OCI-LY7 (cell line): ENCODE measurements at places on chromosomes 3 and 15.

- DNase-seq = no peak
Observed at GRCh38 chr15:35657679-35658311, 111.8 kb upstream of the DPH6 start.

GRCh38 chr3:105518806-105519418 lies 152.2 kb downstream of the ALCAM start:
- DNase-seq = peak; percentile 71

GRCh38 chr3:126751611-126752302 lies 47.7 kb downstream of the CHCHD6 start:
- no peak for DNase-seq

DNA sequence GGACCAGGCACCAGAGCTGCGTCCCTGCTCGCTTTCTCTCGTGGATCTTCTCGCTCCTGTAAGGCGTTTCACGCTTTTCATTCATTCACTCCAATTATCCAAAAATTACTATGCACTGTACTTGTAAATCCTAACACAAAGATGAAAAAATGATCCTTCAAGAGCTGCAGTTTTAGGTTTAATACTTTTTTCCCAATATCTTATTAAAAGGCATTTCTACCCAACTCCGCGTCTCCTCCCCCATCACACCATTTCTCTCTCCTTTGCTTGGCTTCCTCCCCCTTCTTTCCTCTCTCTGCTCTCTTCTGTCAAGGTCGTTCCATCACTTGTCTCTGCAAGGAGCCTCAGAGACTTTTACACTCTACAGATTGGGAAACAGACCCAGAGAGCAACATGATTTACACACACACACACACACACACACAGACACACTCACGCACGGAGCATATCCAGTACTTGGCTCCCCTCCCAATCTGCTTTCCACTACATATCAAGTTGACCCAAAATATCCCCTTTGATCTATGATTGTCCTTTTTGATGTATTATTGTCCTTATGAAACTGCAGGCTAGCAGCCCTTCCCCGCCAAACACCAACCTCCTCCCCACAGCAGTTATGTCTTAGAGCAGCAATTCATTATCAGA lies 479 bp upstream of the CLDN1 start:
- no peak for DNase-seq

- no peak for DNase-seq
Observed at GRCh38 chr15:85274315-85275050, 105.9 kb upstream of the AKAP13 start.

DNA sequence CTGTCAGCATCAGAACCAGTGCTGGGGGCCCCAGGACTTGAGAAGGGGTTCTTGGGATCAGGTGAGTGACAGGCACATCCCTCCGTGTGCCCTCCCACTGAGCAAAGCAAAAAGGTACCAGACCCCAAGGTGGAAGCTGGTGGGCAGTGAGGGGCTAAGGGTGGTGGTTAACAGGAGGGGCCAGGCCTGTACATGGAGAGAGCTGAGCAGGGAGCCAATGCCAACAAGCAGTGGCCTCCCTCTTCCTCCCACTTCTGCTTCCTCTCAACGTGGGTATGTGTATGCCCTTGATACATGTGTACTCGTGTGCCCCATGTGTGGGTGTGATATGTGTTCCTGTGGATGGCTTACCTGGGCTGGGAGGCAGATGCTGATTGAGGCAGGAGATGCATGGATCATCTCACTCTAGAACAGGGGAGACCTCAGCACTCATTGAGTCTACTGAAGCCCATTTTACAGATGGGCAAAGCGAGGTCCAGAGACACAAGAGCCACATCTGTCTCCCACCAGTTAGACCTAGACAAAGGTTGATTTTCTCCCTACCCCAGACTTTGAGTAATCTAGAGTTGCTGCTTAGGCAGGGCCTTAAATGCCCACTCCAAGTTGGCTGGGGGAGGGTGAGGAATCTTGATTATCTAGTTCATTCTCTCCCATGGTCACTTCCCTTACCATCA lies 945 bp downstream of the VIPR1 start:
- DNase-seq = no peak

GRCh38 chr3:9398700-9399336 lies 1.4 kb downstream of the SETD5 start:
- DNase-seq = peak; percentile 44

- no peak for DNase-seq
Observed at GRCh38 chr15:93360318-93360717, 271.3 kb upstream of the RGMA start.

- DNase-seq = no peak
Observed at GRCh38 chr15:95368191-95368590, 962.3 kb upstream of the NR2F2 start.

DNA sequence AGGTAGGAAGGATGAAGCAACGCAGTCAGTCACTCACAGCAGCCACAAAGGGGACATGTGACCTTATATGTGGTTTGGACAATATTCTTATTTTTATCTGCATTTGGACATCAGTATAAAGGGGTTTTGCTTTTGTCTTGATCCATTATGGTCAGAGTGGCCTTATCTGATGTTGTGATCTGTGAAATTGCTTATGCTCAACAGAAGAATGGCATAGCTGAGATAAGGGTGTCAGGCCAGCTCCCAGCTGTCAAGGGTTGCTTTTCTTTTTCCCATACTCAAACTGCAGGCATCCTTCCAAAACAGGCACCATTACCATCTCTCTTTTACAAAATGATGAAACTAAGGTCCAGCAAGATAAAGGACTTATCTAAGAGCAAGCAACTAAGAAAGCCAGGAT lies 28.1 kb downstream of the DCLK3 start:
- no peak for DNase-seq

- peak; percentile 37 for DNase-seq
Observed at GRCh38 chr3:15470261-15470660, 42.9 kb downstream of the EAF1 start.

DNA sequence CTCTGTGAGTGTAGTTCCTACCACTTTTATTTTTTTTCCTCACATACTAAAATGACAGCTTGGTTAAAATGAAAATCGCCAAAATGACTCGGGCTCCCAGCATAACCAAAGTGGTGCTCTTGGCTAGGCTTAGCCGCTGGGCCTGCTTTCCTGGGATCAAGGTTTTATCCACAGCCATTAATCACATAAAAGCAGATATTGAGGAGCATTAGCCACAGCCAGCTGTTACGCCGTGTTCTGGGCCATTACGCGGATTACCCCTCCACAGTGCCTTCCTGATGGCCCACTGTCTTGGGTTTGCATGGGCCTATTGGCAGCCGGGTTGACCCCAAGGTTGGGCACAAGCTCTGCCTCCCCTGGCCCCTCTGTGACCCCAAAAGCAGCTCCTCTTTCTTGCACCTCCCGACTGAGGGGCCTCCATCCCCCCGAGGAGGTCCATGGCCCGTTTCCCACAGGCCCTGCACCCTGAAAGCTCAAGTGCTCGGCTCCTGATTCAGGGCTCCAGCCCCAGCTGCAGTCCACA lies 30.4 kb upstream of the TRPM1 start:
- DNase-seq = no peak

DNA sequence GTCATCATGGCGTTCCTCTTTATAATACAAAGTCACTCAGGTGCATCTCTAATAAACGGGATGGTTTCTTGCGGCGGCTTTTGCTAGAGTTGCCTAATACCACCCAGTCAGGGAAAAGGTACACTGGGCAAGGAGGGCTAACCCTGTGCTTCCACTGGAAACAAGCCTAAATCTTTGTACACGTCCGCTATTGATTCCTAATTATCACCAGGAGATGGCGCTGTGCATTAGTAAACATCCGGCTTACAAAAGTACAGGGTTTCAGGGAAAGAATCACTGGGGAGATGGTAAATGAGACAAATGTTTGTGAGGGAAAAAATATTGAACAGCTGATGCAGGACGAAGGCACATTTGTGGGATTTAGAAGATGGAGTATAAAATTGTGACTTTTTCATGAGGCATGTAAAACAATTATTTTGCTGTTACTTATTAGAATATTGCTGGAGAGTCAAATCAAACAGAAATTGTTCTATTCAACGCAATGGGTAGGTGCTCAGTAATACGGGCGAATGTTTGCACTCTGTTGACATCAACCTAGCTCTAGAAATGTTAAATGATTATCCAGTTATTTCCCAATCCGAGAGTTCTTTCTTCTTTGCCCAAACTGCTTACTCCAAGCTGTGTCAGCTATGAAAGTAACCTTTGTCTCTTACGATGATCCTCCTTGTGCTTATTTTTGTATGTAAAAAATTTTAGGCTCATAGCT lies 50.6 kb downstream of the GMNC start:
- peak; percentile 69 for DNase-seq

DNA sequence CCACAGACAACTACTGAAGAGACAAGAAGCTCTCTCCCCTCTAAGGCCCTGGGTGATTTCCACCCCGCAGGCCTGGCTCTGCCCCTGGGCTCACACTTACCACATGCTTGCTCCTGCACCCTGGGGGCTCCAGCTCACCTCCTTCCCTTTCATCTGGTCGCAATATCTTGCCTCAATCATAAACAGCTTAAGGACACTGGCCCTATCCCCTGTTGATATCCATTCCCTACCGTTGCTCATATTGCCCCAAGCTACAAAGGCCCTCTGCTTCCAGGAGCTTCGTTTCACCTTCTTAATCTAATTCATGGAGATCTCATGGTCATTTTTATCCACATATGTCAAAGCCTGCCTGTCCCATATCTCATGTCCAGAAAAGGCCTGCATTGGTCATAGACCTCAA lies 46.0 kb upstream of the TSEN2 start:
- no peak for DNase-seq

DNA sequence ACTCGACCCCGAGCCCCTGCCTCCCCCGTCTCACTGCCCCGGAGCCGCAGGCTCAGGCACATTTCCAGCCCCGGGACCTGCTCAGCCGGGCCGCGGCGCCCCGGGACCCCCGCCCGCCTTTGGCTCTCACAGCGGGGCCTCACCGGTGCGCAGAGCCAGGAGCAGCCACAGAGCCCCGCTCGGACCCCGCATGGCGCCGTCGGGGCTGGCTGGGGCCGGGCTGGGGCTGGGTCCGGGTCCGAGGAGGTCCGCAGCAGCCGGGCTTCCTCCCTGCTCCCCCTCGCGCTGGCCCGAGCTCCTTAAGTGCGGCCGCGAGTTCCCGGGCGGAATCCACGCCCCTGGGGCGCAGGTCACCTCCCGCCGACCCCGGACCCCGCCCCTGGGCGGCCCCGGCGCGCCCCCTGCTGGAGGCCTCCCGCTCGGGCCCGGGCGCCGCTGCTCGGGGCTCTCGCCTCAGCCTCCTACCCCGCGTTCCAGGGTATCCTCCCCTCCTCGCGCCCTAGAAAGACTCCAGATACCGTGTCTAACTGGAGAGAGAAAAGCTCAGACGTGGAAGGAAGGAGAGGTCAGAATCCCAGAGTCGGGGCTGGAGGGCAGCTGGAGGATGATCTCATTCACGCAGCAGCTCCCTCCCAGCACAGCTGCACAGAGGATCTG lies at the start of gene MELTF:
TSS of gene MELTF (minus strand) at position 307 of the 657 bp plus-strand sequence. CDS start at position 192, 115 bp downstream.
- peak; percentile 83 for DNase-seq

- no peak for DNase-seq
Observed at GRCh38 chr15:36571301-36571700, 8.1 kb upstream of the CDIN1 start.

GRCh38 chr15:101618076-101618475 lies 34.1 kb downstream of the TM2D3 start:
- DNase-seq = no peak

- no peak for DNase-seq
Observed at GRCh38 chr15:34802803-34803750, 7.7 kb upstream of the ACTC1 start.

- peak; percentile 53 for DNase-seq
Observed at GRCh38 chr15:70320482-70320881, 222.8 kb upstream of the TLE3 start.

DNA sequence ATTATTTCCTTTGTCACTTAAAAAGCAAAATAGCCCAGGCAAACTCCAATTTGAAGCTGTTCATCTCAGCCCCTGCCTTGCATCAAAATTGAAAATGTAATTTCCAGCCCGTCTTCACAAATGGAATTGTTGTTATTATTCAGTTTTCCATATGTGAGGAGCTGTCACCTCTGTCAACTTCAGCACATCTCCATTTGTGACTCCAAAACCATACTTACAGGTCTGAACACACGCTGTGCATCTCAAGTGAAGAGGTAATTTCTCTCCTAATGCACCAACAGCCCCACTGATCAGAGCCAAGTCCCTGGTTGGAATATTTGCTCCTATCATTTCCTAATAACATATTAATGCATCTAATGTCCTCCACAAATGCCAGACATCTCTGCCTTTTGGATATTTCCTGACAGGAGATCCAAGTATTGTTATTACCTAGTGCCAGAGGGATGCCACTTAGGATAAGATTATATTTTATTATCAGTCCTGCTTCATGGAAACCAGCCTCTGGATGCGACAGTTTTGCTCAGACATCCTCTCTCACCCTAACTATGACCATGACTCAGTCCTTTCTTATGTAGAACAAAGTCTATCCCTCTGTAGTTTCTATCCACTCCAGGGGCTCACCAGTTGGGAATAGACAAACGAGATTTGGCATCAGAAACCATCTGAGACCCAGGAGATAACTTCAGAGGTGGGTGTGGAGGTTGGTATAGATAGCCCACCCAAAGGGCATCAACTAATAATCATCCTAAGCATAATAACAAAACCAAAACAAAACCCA lies 379.8 kb downstream of the VPS13C start:
- no peak for DNase-seq

DNA sequence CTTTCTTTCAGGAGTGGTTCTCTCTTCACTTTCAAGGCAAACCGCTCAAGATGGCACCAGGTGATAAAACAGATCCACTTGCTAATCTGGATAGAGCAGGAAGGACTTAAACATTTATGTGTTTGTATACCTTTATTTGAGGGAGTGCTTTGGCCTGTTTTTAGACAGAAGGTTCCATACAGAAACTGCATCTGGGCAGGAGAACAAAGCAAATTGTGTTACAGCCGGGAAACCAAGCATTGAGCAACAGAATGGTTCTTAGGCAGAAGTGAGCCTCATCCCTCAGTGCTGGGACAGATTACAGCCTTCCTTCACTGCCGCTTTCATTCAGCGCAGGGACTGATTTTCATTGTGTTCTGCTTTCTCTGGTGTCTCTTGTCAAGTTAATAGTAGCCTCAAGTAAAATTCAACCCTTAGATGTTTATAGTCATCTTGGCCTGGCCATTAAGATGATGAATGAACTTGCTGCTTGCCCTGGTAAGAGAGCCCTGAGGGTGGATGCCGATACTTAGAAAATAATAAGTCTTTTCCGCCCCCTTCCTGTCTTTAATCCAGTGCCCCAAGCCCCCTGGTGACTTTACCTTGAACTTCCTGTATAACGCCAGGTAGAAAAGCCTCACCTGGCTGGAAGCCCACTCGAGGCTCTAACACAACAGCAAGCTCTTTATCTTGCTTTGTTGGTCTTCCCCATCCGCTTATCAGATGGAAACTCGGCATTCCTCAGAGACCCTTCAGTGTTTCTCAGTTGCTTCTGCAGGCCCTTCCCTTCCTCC lies 168.0 kb upstream of the CTDSPL start:
- no peak for DNase-seq

- DNase-seq = no peak
Observed at GRCh38 chr3:150248888-150249681, 159.0 kb upstream of the TSC22D2 start.

- peak; percentile 50 for DNase-seq
Observed at GRCh38 chr3:67037615-67038014, 39.5 kb downstream of the KBTBD8 start.

DNA sequence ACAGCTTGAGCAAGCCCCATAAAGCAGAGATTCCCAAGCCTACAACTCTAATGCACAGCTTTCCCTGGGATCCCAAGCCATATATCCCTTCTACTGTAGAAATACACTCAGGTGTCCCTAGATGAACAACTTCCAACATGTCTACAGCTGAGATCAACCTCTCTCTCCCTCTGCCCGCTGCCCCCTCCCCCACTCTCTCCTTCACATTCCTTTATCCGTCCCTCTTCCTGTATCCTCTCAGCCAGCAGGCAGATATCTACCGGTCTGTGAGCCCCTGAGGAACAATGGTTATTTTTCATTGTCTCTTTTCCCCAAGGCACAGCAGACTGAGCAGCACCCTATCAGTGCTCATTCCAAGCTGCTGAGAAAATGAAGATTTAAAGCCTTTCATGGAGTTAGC lies 138.6 kb downstream of the SUCLG2 start:
- DNase-seq = no peak
